Fibroblast of lung (primary cell): ENCODE measurements at places on chromosomes 3 and 15. TPM values are rescaled to one million over a fixed set of nuclear protein-coding genes. Genes with fewer than 3 reads are reported as not detected.

- no peak for DNase-seq
Observed at GRCh38 chr3:131561511-131561910, 58.7 kb upstream of the MRPL3 start.

GRCh38 chr3:42514876-42515275 is 12.4 kb downstream of the VIPR1 start:
- no peak for DNase-seq

- peak; percentile 20 for DNase-seq
Observed at GRCh38 chr3:42979044-42979972, at the start of gene GASK1A. TSS of gene GASK1A (plus strand) at chr3:42979311. CDS start at chr3:42979643, 332 bp downstream.

DNA sequence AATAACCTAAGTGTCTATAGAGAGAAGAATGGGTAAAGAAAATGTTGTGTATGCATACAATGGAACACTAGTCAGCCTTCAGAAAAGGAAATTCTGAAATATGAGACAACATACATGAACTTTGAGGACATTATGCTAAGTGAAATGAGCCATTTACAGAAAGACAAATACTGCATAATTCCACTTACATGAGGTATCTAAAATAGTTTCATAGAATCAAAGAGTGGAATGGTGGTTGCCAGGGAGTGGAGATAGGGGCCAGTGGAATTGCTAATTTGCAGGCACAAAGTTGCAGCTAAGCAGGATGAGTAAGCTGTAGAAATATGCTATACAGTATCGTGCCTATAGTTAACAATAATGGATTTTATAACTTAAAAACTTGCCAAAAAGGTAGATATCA is 779.6 kb upstream of the ARPP21 start:
- DNase-seq: no peak

DNA sequence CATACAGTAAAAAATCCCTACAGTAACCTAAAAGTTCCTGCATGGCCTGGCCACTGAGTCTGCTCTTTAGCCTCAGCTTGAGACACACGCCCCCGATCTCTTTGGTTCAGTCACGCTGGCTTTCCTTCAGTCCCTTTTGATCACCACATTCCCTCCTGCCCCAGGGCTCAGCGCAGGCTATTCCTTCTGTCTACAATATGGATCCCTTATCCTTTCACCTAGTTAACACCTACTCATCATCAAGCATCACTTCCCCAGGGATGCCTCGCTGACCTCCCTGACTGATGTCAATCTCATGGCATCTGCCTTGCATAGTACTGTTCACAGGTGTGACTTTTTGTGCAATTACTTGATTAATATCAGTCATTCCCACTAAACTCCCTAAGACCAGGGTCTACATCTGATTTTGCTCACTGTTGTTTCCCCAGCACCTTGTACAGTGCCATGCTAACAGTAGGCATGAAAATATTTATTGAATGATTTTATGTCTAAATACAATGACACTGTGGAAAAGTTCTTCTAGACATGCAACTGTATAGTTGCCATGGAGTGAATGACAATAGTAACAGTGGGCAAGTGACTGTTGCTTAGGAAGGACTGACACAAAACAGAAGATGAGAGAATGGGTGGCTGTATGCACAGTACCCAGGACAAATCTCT is at the start of gene SNTN:
Gene SNTN, plus strand, starts transcription at position 610 of the 660 bp plus-strand sequence. Its CDS starts 13 bp downstream, at position 623.
- DNase-seq: no peak

DNA sequence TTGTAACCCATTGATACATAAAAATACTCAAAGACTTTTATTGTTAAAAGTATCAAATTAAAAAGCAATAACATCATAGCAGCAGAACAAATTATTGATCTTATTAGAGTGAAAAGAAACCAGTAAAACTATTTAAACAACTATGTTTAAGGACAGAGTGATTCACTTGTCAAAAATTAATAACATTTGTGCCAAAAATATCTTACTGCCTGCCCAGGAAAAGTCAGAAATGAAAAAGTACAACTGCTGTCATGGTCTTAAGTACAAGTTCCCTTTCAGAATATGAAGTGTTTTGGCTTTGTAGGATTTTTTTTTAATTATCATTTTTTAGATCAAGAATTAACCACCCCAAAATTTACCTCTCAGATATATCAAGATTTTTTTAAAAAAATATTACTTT is 3.4 kb downstream of the IFT57 start:
- DNase-seq: peak; percentile 73

DNA sequence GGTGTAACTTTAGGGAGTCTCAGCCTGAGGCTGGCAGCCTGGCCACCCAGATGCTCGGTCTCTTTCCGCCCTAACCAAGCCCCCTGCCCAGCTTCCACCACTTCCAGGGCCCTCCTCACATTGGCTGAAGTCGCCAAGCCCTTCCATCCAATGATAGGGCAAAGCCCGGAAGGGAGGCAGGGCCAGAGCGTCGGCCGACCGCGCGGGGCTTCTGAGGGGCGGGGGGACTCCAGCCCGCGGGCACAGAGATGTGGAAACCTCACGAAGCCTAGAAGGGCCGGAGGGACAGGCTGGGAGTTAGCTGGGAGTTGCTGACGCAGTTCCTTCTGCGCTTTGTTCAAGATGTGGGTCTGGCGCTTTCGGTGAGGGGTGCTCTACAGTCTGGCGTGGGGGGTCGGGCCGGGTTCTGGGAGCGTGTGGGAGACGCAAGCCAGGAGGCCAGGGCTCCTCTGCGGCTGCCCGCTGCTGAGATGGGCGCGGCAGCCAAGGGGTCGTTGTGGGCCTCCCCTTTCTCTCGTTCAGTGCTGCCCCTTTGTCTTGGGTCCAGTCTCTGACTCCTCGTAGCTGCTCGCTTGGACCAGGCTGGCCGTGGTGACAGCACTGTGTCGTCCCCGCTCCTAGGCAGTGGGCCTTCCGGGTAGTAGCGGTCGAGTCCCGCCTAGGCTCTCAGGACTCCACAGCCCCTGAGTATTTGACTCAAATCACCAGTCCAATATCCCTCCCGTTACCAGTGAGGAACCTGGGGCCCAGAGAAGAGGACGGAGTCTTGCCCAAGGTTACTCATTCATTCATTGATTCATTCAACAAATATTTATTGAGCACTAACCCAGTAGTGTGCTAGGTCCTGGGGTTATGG is at the start of gene ZNF660:
Gene ZNF660, plus strand, starts transcription at position 319 of the 856 bp plus-strand sequence. CDS start 9,230 bp downstream, outside the sequence.
- DNase-seq: peak; percentile 83

DNA sequence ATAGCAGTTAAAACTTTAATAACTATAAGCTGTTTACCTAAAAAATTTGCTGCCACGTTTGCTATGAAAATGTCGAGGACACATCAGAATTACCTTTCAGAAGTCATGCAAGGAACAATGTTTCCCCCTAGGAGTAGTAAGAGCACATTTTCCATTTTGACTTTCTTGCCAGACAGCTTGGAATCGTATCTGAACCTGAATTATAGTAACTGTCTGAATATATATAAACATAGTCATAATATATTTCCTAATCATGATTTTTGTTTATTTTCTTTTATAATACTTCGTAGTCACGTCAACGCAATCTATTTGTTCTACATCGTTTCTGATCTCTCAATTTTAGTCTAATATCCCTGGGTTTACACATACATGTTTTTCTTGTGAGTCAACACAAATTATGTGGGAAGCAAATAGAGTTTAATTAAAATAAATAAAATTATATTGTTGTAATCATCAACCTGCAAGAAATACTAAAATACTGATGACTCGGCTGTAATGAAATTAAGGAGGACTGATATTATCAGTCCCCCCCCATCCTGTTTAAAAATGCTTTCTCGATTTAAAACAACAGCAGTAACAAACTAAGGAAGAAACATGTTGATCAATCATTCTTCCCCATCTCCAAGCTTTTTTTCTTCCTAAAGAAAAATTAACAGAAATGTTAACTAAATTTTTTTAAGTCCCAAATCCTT is 78.4 kb downstream of the MME start:
- no peak for DNase-seq

NRROS gene
- under 0.01 and 0.33 TPM in 2 replicates for total RNA-seq
